BJ (cell line): ENCODE measurements at places on chromosomes 11 and 22. TPM values are rescaled to one million over a fixed set of nuclear protein-coding genes. Genes with fewer than 3 reads are reported as not detected.

The TCN1 gene
- polyA plus RNA-seq, result not detected in 2 replicates

The JHY gene
- polyA plus RNA-seq, result 4.4 and 5.7 TPM in 2 replicates

The SCGB2A2 gene
- polyA plus RNA-seq, result not detected in 2 replicates

The SHANK2 gene
- polyA plus RNA-seq, result 0.28 and 0.37 TPM in 2 replicates

The PPP6R2 gene
- polyA plus RNA-seq, result 30.4 and 46.4 TPM in 2 replicates

The SLC6A5 gene
- not detected in 2 replicates for polyA plus RNA-seq

The CCDC116 gene
- polyA plus RNA-seq, result 0.10 and 0.13 TPM in 2 replicates

The NTM gene
- polyA plus RNA-seq, result 24.4 and 33.6 TPM in 2 replicates

The IL10RA gene
- polyA plus RNA-seq, result not detected in 2 replicates

The OR52I2 gene
- polyA plus RNA-seq, result not detected in 2 replicates

DNA sequence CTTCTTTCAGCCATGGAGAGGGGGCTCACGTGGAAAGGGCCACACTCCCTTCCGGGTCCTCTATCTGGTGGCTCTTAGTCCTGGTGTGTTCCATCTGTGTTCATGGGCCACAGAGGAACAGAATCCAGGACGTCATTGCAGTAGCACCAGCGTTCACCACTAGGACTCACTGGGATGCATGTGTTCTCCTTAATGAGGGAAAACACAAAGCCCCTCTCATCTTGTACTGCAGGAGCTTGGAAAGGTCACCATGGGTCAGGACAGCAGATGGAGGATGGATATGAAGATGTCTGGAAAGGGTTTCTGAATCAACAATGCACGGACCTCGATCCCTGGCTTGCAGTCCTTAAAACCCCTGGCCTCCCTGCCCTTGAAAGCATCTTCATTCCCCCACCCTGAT, 113.8 kb upstream of the THY1 start:
- DNase-seq, result no peak

GRCh38 chr11:130437848-130438247, 9.4 kb upstream of the ADAMTS8 start:
- no peak for DNase-seq

DNA sequence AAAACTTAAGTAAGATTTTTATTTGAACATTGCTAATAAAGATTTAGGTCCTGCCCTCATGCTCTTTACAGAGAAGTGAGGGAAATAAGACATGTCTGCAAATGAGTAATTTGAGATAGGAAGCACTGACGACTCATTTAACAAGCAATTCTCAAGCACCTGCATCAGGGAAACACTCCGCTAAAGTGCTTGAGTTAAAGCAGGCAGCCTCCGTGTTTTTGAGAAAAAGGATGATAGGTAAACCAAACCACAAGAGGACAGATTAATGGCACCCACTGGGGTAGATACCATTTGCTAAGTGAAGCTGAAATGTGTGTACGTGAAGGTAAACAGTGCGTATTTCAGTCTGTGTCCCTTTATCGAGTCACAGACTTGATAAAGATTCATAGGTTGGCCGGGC, 184.6 kb upstream of the CARD18 start:
- no peak for DNase-seq

DNA sequence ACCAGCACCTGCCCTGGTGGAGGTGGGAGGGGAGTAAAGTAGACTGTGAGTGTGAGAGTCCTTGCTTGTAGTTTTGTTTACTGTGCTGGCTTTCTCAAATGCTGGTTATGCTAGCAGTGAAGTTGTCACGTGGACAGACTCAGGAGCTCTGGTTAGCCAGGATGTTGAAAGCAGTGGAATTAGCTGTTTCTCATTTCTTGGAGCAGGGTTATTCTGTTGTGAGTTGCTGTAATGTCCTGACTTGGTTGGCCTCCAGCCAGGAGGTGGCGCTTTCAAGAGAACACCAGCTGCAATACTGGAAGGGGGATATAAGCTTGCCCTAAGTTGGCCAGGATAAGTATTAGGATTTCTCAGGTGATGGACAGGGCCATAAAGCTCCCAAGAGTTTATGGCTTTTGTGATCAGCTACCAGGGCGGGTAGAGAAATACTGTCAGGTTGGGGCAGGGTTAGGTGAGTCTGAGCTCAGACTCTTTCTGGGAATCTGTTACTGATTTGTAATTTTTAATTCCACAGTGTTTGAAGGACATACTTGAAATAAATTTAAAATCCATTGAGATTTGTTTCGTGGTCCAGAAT, 13.7 kb downstream of the CYP2D6 start:
- DNase-seq, result no peak

DNA sequence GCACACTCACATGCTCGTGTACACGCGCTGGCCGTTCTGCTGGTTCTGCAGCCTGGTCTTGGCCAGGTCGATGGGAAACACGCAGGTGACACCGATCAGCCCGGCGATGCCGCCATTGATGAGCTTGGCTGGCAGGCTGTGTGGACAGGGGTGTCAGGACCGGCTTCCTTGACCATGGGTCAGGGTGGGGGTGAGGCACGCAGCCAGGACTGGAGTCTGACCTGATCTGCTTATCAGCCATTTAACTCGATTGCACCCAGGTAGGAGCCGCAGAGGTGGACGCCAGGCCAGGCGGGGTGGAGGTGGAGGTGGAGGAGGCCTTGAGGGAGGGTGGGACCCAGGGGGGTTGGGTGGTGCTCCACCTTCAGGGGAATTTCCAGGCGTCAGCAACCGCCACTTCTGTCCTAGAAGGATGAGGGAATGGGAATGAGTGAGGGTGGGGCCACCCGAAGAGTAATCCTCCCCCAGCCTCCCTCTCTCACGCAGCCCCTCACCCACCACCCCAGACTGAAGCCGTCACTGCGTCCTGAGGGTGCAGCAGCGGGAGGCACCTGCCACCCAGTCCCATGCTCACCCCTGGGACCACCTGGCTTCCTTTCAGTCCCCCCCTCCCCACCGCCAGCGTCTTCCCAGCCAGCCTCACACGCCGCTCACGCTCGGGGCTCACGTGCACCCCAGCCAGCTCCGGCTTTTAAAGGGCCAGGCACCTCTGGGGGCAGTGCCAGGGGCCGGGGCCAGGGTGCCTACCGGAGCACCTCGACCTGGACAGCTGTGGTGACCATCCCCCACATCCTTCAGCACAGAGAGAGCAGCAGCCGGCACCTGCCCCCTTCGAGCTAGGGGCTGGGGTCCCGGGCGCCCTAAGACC, 3.1 kb downstream of the SLC25A22 start:
- DNase-seq, result no peak

GRCh38 chr11:48095779-48096470, 115.6 kb downstream of the PTPRJ start:
- DNase-seq, result no peak

GRCh38 chr11:130519128-130519932, 70.9 kb downstream of the ADAMTS15 start:
- DNase-seq, result no peak

DNA sequence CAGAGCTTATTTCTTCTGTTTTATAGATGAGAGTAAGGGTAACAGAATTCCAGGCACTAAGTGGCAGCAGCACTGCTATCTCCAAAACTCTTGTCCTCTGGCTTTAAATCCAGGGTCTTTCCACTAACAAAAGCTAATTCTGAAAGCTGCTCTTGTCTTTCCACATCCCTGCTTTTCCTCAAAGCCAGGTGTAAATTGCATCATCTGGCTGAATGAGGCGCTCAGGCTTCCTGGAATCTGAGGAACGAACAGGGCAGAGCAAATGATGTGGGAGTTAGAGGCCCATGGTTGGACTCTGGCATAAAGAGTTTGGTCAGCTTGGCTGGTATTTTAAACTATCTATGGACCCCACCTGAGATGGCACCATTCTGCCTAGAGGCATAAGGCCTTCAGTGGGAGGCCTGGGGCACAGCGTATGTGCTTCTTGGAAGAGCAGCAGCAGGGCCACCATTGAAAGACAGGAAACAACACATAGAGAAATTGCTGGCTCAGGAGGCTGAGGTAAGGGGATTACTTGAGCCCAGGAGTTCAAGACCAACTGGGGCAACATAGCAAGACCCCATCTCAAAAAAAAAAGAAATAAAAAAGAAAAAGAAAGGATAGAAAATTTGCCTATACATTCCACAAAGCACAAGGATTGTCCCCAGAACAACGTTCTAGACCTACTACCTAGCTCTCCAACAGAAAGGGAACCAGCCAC, 1.9 kb downstream of the KCNJ5 start:
- DNase-seq, result no peak

DNA sequence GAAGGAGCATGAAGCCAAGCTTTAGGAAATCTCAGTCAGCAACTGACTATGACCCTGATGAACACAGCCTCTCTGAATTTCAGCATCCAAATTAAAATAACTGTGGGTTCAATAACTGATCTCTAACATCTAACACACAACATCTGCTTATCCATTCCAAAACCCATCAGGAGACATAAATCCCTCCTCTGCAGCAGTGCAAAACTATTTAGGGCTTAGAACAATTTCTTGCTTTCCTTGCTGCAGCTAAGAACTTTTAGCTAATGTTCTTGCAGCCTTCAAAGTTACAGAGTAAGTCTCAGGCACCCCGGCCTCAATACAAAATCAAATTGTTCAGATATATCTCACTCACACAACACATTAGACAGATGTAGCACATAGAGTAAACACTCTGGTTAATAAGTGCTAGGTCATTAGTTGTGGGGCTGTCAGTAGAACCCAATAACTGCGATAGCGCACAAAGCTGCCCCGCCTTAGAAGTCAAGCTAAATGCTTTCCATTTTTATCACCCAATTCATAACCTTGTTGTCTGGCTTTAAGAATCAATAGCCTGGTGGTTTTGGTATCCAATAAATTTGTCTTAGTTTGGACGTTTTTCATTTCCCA, 139.6 kb downstream of the LARGE1 start:
- no peak for DNase-seq

GRCh38 chr22:36291831-36292740, 39.2 kb downstream of the APOL1 start:
- DNase-seq, result no peak

DNA sequence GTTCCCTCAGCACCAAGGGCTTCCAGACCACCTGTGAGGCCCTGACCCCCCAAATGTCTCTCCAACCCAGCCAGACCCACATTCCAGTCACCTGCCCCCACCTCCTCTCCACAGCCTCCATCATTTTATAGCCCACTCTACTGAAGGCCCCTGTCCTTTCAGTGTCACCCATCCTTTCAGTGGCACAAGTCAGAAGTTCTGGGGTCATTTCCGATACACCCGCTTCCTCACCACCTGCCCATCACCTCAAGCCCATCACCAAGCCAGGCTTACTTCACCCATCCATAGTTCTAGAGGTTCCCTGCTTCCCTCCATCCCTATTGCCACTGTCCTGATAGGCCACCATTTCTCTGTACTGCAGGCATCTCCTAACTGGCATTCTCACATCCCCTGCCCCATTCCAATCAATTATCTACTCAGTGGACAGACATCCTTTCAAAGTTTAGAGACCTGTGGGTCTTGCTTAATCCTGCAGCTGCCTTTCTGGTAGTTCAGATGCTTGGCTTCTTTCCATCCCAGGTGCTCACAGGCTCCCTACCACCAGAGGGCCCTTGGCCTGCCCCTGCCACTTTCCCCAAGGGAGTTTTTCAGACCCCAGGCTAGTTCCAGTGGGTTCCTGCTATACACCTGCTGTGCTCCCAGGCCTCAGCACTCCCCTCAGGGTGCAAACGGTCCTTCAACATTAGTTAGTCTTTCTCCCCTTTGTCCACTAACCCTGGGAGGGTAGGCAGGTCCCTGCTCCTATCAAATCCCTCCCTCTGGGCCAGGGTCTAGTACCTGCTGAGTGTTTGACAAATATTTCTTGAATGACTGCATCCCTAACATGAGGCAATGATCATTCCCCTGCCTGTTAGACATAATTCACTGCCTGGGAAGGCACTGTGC, 7.6 kb downstream of the KCNQ1OT1 start:
- DNase-seq, result no peak

DNA sequence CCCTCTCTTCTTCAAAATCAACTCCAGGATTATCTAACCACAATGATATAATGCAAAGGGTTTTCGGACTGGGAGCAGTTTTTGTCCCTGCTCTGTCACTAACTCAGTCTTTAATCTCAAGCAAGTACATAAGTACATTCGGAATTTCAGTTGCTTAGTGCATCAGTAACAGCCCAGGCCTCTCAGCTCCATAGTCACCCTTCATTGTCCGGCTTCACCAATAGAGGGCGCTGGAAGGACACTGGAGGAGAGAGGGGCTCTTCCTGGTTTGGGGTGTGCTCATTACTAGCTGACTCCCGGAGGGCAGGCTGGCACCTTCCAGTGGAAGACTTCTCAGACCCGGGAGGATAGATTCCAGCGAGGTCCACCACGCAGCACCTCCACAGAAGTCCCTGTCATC, 90.4 kb upstream of the PDGFD start:
- no peak for DNase-seq

GRCh38 chr11:14253840-14254239, 105.1 kb downstream of the RRAS2 start:
- DNase-seq, result no peak

GRCh38 chr11:34308049-34308912, 49.5 kb downstream of the ABTB2 start:
- no peak for DNase-seq

- DNase-seq, result no peak
These were observed 5.4 kb downstream of the SEC14L2 start for GRCh38 chr22:30402028-30402765.

DNA sequence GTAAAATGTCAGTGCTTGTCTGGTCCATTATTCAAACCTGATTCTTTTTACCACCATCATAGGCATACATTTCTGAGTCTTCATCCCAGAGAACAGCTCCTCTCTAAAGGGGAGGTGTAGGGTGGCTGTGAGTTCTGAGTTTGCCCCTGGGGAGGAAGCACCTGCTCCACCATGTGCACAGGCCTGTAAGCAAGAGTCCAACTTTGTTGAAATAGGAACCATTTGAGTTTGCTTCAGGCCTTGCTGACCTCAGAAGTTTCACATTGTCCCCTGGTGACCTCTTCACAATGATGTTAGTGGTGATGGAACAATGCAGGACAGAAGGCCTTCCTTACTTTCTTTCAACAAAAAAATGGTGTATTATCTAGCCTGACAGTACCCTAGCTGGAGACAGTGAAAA, 54.6 kb upstream of the TOP3B start:
- DNase-seq, result no peak

GRCh38 chr22:44586351-44586990, 88.4 kb upstream of the RTL6 start:
- DNase-seq, result no peak

DNA sequence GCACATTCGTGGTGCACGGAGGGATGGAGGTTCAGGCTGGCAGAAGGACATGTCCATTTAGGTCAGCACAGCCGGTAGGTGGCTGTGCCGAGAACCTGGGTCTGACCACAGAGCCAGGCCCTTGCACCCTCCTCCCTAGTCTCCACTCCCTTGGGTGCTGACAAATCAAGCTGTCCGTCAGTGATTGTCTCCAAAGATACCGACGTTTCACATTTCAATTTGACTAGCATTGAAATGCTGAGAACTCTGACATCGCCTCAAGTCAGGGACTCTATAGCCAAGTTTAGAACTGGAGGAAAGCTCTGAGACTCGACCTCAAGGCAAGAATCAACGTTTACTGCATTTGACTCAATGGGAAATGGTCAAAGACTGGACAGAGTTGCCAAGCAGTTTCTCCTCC, 1321.1 kb downstream of the TBC1D22A start:
- DNase-seq, result no peak

DNA sequence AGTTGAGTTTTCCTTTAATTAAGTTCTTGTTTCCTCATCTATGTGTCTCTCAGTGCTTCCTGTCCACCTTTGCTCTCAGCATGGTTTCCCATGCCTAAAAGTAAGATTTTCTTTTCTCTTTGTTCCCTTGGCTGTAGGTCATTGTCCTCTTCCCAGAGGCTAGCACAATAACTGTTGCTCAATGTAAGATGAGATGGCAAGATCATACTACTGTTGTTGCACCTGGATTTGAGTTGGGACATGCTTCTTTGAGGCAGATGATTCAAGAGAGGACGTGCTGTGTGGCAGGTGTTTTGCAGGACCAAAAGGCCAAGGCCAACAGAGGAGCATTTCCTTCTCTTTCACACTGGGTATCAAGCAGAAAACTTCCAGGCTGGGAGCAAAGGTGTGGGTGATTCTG, 11.3 kb upstream of the NELL1 start:
- no peak for DNase-seq
